GM19239 (cell line): ENCODE measurements at places on chromosomes 1 and 21.

- DNase-seq: no peak
These were observed 18.4 kb upstream of the SPATC1L start for GRCh38 chr21:46202592-46203202.

DNA sequence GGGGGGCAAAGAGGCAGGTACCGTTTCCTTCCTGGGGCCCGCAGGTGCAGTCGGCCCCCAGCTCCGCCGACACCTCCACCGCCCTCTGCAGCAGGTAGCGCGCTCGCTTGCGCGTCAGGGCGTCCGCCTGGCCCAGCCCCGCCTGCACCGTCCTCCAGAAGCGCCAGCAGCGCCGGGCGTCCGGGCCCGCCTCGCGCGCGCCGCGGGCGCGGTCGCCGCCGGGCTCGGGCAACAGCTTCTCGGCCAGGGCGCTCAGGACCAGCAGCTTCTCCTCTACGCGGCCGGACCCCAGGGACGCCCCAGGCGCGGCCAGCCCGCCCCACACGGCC lies 863 bp downstream of the TARBP1 start:
- peak; percentile 59 for DNase-seq

DNA sequence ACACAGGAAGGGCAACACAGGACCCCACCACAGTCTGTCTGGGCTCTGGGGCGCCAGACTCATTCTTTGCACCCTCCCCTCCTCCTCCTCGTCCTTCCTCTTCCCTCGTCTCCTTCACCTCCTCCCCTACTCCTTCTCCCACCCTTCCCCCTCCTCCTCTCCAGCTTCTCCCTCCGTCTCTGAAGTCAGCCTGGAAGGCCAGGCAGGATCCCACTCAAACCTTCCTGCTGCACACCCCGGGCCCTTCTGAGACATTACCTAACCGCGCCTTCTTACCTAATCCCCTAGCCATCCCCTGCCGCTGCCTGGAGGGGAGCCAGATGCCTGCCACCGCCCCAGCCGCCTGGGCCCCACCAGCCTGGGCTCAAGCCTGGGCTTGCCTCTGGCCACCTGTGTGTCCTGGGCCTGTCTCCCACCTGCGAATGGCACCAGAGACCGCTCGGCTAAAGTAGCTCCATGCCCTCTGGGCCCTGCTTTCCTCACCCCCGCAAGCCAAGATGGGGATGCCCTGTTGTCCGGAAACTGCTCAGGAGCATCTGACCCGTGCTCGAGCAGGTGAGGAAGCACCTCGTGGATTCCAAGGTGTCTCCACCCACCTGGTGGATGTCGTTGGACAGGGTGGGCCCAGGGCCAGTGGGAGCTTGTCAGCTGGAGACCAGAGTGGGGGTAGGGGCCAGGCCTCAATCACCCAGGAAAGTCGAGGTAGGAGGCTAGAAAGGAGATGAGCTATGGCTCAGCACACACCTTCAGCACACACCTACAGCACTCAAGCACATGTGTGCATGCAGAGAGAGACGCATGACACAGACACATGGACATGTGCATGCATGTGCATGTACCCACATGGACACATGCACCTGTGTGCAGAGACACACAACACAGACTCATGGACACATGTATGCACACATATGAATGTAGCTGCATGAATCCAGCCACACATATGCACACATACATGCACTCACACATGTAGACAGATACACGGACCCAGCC lies 31.9 kb downstream of the WNT9A start:
- no peak for DNase-seq

- DNase-seq: no peak
These were observed 130.8 kb downstream of the HMCN1 start for GRCh38 chr1:185864889-185865517.

DNA sequence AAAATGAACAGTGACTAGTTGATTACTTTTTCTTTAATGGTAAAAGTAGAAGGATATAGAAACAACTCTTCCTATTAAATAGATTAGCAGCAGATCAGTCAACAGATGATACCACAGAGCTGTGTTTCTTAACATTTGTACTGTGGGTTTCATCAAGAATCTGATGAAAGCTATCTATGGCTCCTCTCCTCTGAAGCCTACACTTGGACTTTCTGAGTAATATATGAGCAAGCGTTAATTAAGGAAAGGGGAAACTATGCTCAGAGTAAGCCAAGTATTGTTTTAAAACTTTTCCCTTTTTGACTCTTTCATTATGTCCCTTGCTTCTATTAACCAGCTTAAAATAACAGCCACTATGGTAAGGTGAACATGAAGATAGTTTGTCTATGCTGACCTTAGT lies 10.8 kb downstream of the ARID4B start:
- DNase-seq: no peak
